Sigmoid colon (tissue), 7 donors: ENCODE measurements at places on chromosomes 4 and X. TPM values are rescaled to one million over a fixed set of nuclear protein-coding genes. Genes with fewer than 3 reads are reported as not detected.
A peak's percentile ranks its signal among the peaks of the same experiment; 100 is the strongest.

Gene HSFX4
- not detected for total RNA-seq

Gene ALG13
- 80.9 TPM for total RNA-seq

Gene TBC1D9
- 7.9 TPM for total RNA-seq

Gene PCDH7
- total RNA-seq = 221 TPM

Gene ZNF185
- total RNA-seq = 1.9 TPM

Gene TLR10
- 0.27 TPM for total RNA-seq

Gene NAT8L
- 0.28 TPM for total RNA-seq

Gene CORIN
- total RNA-seq = 0.71 TPM

DNA sequence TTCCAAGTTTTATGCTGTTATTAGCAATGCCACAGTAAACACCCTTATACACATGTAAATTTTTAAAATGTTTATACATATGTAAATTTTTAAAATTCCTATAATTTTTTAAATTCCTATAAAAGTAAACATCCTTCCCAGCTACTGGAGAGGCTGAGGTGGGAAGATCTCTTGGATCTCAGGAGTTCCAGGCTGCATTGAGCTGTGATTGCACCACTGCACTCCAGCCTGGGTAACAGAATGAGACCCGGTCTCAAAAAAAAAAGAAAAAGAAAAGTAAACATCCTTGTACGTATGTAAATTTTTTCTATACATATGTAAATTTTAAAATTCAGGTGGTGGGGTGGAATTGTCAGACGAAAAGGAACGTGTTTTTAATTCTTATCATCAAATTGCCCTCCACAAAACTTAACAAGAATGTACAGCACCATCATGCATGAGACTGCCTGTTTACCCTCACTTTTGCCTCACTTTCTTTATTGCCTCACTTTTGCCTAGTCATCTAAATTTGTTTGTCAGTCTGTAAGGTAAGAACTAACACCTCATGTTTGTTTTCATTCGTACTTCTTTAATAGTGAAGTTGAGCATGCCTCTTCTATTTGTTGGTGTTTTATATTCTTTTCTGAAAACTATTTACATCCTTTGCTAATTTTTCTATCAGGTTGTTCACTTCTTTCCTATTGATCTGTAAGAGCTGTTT, 8.0 kb downstream of the SLC7A3 start:
- no peak for DNase-seq

DNA sequence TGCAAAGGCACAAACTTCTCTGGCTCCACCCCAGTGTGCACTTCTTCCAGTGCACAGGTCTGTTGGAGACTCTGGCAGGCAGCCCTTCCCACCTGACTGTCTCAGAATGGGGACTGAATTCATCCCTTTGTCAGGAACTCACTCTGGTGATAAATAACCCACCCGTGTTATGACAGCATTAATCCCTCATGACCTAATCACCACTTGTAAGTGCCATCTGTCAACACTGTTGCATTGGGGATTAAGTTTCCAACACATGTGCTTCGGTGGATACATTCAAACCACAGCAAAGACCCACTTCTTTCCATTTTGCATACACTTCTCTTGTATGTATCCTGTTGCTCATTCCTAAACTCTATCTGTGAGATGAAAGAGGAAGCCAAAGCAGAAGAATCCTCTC, 1002.9 kb upstream of the IGFBP7 start:
- DNase-seq = no peak

GRCh38 chr4:94765648-94766047, 7.9 kb downstream of the BMPR1B start:
- DNase-seq = no peak

GRCh38 chrX:133783274-133783673, 202.1 kb downstream of the GPC3 start:
- DNase-seq = no peak

GRCh38 chrX:125627676-125628075, 308.0 kb downstream of the TEX13C start:
- DNase-seq = no peak

DNA sequence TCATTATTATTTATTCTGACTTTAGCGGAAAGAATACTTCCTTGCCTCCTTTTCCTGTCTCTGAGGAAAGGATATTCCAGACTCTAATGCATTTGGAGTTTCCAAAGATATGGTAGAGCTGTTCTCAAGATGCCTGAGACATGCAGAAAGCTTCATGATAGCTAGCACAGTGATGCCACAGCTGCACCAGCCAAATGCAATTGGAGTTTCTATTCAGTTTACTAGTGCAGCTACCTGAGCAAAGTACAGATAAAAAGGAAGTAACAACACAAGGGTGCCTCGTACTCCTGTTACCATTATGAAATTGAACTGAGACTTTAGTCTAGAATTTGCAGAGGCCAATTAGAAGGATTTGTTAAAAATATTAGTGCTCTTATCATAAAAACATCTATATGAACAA, 57.5 kb upstream of the PARM1 start:
- no peak for DNase-seq

DNA sequence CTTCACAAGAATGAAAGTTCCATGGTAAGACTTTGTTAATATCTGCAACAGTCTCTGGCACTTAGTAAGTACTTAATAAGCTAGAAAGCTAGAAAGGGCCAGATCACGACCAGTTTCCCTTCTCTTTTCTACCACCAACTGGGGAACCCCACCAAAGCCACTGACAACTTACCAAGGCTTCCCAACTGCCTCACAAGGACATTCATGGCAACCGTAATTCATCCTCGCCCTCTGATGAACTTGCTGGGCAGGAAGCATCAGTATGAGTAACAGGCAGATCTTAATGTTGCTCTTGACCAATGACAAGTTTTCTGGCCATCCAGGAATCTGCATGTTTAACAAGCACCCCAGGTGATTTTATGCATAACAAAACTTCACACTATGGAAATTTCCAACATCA, 23.2 kb upstream of the ZCCHC13 start:
- DNase-seq = no peak

- no peak for DNase-seq
These were observed 34.0 kb upstream of the BCOR start for GRCh38 chrX:40131654-40132337.

DNA sequence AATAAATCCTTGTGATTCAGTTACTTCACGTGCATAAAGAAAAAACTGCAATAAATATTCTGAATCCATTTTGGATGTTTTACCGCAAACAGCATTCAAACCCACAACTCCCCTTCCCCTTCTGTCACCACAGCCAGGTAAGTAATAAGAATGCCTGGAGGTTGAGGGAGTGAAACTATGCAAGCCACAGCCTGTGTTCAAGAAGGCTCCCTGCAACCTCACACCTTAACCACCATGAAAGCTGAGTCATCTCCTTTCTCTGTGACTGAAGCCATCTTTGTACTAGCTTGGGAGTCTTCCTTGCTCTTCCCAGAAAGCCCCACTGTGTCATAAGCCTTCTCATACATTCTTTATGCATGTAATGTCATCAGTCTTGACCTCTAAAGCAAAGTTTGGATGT, 297.0 kb upstream of the PUDP start:
- no peak for DNase-seq

DNA sequence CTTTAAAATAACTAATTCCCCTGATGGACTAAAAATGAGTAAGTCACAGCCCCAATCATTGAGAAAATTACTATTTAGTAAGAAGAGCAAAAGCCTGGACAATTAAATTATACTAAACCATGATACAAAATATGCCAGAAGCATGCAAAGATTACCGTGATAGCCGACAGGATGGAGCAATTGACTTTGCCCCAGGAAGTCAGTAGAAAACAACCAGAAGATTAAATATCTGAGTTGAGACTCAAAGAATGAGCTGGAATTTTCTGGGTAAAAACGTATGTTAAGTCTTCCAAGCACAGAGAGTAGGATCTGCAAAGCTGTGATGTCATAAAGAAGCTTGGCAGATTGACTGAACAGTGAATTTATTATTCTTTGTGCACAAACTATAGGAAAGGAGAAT, 816.1 kb upstream of the TENM3 start:
- no peak for DNase-seq

DNA sequence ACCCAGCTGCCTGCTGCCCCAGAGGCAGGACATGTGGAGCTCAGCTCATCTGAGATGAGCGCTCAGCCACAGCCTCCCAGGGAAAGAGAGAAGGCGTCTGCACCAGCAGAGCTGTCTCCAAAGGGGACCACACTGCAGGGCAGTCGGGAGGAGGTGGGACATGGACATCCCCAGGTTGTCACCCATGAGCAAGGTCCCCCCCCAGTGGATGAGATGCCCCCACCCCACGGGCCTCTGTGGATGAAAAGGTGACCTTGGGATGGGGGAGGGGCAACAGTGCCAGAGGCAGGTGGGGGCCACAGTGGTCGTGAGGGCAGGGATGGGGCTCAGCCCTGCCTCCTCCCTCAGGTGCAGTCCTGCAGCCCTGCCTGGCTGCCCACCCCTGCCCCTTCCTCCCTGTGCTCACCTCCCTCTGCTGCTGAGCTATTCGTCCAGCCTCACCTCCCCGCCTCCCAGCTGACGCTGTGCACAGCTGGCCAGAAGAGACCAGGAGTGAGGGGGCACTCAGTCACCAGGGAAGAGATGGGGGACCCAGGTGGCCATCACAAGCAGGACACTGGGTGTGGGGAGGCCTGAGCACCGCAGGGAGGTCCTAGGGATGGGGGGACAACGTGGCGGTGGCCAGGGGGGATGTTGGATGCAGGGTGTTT, 9.3 kb downstream of the NKX1-1 start:
- peak; percentile 48 for DNase-seq

DNA sequence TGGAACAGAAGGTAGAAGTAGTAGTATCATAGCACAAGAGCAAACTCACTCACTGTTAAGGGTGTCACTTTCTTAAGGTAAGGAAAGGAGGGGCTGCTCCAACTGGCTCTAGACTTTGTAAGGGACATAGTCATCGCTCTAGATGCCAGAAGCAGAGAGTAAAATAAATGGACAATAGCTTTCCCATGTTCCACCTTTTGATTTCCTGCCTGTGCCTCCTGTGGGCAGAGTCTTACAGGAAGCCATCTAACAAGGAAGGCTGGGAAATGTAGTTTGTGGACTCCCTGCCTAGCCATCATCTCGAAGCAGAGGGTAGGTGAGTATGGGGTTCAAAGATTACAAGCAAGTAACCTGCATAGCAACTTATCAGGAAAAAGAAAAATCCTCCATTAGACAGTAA, 1.7 kb upstream of the METTL14 start:
- no peak for DNase-seq

GRCh38 chrX:122188751-122189150, 995.3 kb upstream of the GRIA3 start:
- no peak for DNase-seq

GRCh38 chr4:141207961-141208360, 12.7 kb upstream of the ZNF330 start:
- no peak for DNase-seq

GRCh38 chr4:159278399-159278798, 175.5 kb downstream of the RAPGEF2 start:
- DNase-seq = no peak

GRCh38 chr4:177185151-177185550, 124.5 kb upstream of the NEIL3 start:
- DNase-seq = no peak

DNA sequence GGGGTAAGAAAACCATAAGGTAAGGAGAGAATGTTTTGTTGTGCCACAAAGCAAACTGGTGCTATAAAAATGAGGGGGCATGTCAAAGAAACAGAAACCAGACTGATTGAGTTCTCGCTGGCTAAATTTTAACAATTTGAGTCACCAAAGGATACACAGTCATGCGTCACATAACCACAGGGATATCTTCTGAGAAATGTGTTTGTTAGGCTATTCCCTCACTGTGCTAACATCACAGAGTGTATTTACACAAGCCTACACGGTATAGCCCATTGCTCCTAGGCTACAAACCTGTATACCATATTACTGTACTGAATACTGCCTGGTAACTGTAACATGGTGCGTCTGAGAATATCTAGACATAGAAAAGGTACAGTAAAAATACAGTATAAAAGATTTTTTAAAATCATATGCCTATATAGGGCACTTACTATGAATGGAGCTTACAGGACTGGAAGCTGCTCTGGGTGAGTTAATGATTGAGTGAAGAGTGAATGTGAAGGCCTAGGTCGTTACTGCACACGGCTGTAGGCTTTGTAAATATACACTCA, 50.1 kb downstream of the FBXW7 start:
- DNase-seq = no peak

- no peak for DNase-seq
These were observed 67.6 kb downstream of the EIF4E start for GRCh38 chr4:98861100-98861884.

DNA sequence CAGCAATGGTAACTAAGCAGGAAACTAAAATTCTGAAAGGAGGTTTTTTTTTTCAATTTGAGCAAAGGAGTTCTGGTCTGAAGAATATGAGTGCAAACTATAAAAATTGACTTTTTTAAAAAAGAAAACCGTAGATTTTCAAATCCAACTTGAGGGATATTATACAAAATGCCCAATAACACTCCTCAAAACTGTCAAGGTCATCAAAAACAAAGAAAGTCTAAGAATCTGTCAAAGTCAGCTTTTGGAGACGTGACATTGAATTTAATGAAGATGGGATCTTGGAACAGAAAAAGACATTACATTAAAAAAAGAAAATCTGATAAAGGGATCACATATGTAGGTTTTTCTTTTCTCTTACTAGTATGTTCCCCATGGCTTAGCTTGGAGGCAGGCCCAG, 40.4 kb upstream of the AR start:
- DNase-seq = no peak

- no peak for DNase-seq
These were observed 118.5 kb upstream of the SHISA3 start for GRCh38 chr4:42278709-42279324.
